Renal cortex interstitium (tissue), 15 donors: ENCODE measurements at places on chromosomes 2 and 18. TPM values are rescaled to one million over a fixed set of nuclear protein-coding genes. Genes with fewer than 3 reads are reported as not detected.

DNA sequence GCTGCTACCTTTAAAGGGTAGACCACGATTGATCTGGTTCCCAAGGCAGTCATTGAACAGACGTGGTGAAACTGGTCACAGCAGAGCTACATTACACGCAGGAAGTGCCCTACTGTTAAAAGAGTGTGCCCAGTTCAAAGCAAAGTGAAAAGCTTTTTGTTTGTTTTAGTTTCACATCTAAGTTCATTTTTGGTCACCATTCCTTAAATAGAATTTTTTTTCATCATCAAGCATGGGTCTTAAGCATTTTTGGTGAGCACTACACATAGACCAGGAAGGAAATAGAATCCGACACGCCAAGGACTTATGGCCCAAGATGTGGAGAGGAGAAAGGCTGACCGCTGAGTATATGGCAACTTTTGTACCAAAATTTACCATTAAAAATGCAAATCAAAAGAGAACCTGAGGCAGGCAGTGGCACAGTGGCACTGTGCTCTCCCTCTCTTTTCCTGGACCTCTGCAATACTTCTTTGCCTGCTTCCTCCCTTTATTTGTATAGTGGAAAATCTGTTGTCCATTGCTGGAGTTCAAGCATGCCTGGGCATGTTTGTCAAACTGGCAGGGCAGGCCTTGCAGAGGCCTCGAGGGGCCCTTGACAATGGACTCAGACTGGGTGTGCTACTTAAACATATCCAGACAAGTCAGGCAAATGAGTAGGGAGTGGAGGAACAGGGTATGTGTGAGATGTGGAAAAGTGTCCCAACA is 42.6 kb upstream of the HNRNPA3 start:
- no peak for DNase-seq

DNA sequence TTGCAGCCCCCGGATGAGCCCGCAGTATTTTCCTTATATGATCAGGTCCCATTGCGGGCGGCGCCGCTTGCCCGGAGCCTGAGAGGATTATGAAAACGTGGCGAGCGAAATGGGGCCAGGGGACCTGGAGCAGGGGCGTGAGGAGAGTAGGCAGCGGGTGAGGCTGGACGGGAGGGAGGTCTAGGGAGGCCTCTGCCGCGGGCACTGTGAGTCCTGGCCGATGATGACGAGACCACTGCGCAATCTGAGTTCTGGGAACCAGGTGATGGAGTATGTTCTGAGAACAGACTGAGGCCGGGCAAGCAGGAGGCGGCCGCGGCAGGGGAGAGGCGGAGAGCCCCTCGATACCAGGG is 790 bp upstream of the ACAA2 start:
- no peak for DNase-seq

ORC4 gene
- polyA plus RNA-seq, result 133 TPM

- DNase-seq, result no peak
Measured at GRCh38 chr2:223007531-223007930, 44.5 kb upstream of the KCNE4 start.

- no peak for DNase-seq
Measured at GRCh38 chr2:96468904-96469303, 36.3 kb downstream of the NEURL3 start.

DNA sequence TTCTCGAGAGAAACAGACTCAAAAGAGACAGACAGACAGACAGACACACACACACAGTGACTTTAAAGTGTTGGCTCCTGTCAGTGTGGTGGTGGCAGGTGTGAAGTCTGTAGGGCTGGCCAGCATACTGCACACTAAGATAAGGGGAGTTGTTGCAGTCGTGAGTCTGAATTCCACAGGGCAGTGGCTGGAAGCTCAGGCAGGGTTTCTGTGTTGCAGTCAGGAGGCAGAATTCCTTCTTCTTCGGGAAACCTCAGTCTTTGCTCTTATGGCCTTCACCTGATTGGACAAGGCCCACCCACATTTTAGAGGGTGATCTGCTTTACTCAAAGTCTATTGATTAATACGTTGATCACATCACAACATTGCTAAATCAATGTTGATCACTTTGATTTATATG is 478.4 kb upstream of the HS6ST1 start:
- no peak for DNase-seq

CCDC178 gene
- 1.8 TPM for polyA plus RNA-seq

GRCh38 chr2:172361360-172361759 is 66.0 kb upstream of the ITGA6 start:
- no peak for DNase-seq

DNA sequence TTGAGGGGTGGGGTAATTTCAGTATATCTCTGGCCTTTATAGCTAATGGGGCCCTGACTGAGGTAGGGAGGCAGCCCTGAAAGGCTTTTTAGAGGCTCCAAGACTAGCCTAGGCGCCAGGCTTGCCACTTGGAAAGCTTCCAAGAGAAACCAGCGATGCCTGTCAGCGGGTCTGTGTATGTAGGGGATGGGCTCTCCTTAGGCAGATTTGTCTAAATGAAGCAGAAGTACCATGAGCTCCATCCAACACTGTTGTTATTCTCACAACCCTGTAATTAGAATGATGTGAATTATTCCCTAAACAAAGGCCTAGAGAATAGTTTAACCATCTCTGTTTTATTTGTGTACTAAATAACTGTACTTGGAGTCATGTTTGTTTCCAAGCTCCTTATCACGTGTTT is 138.1 kb downstream of the B3GNT2 start:
- no peak for DNase-seq
